ENCODE measurements at places on chromosomes 12 and 14.

GRCh38 chr14:50829489-50830043 lies 1.4 kb downstream of the NIN start:
- DNase-seq: no peak

GRCh38 chr12:112340230-112340629 lies 42.0 kb downstream of the HECTD4 start:
- DNase-seq: no peak

- no peak for DNase-seq
These were observed 48.2 kb downstream of the NELL2 start for GRCh38 chr12:44827832-44828438.

DNA sequence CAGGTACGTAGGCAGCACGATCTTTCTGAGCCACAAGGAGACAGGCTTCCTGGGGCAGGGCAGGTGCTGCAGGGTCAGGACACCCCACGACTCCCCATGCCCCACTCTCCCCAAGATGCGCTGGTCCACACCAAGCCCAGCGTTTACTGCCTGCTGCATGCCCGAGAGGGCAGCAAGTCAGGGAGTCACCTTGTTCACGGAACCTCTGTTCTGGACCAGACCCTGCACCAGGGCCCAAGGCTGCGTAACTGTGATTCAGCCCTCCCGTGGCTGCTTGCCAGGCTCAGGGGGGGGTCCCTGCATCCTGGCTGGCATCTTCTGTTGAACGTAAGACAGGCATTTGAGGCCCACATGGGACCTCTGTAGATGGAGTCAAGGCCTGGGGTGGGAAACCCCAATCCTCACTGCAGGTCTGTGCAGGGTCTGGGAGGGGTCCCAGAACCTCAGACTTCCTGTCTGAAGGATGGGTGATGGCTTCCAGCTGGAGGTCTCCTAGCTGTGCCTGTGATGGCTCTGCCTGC lies 228.6 kb upstream of the RTL1 start:
- no peak for DNase-seq

DNA sequence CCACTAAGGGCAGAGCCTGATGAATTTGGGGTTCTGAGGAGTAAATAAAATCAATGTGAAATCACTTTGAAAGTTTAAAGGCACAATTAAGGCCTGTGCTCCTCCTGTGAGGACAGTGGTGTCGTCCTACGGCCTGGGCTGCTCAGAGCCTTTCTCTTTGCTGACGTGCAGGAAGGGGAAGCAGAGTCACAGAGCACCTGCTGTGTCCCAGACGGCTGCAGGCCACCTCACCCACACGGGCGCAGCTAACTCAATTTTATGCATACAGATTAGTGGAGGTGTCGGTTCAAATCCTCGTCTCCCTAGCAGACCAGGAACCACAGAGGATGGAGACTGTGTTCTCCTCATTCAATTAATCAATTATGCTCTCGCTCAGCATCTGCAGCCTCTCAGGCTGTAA lies 11.4 kb upstream of the DLK1 start:
- DNase-seq: no peak

All from activated naive CD4-positive, alpha-beta T cell treated with anti-CD3 and anti-CD28 coated beads, Interleukin-2, amount 50 U/mL, for 16 hours (primary cell).